ENCODE measurements at places on chromosomes 5 and 9.

- no peak for DNase-seq
Measured at GRCh38 chr5:92527311-92528078, 1053.5 kb downstream of the NR2F1-AS1 start.

- no peak for DNase-seq
Measured at GRCh38 chr5:135186662-135187522, 152.9 kb upstream of the PITX1 start.

- DNase-seq = no peak
Measured at GRCh38 chr5:141211-141610, 49.2 kb downstream of the PLEKHG4B start.

DNA sequence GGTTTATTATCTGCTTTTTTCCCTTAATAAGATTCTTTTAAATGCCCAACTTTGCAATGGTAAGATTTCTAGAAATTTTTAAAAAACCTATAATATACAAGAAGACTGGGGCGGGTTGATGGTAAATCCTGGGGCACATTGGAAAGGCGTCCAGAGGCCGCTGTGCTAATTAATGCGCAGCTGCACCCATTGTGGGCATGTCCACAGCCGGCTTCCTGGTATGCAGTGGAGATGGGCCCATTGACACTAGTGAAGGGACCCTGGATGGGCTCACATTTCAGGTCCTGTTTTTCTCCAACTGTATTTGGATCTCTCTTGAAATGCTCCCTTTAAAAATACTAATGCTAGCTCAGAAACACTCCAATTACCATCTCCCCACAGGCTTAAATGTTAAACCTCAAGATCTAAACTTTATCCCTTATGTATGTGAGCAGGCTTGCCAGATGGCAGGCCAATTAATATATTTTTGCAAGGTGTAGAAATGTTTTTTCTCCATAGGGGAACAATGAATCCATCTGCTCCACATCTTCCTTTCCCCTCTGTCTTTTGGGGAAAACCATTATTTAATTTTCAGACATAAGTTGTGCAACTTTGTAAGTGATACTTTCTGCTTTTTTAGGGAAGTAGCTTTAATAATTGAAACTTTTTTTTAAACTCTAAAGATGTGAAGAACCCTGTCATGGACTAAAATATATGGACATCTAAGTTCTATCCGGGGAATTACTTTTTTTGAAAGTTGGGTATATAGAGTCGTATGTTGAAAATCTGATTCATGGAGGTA lies 177.3 kb downstream of the CD180 start:
- DNase-seq = no peak

DNA sequence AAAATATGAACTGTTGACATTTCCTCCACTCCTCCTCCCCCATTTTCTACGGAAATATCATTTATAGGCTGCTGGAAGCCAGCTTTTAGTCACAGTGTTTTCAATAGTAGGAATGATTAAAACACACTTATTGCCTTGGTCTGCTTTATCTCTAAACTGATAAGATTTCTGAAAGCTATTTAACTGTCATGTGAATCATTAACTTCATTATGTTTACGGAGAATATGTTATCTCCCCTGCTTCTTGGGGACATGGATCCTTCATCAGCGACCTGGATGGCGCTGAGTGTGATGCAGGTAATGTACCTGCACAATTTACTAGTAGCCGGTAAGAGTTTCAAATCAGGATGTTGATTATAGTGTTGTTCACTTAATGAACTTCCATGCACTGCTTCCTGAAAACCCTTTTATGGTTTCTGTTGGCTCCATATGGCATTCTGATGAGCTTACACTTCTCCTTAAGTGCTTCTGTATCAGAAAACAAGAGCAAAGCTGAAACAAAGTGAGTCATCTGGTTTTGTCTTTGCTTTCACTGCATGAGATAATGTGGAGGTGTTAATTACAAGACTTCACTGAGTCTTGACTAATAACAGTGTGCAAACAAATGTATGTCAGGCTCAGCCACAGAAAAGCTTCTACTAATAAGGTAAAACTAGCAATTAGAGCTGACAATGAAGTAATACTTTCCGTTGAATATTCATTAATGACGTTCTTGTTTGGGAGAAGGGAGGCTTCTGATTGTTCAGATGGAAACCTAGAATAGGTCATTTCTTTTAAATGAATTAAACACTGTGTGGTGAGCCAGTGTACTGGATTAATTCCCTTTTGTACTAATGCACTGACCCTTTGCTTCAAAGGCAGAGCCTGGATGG lies 162.4 kb upstream of the ZNF608 start:
- no peak for DNase-seq

DNA sequence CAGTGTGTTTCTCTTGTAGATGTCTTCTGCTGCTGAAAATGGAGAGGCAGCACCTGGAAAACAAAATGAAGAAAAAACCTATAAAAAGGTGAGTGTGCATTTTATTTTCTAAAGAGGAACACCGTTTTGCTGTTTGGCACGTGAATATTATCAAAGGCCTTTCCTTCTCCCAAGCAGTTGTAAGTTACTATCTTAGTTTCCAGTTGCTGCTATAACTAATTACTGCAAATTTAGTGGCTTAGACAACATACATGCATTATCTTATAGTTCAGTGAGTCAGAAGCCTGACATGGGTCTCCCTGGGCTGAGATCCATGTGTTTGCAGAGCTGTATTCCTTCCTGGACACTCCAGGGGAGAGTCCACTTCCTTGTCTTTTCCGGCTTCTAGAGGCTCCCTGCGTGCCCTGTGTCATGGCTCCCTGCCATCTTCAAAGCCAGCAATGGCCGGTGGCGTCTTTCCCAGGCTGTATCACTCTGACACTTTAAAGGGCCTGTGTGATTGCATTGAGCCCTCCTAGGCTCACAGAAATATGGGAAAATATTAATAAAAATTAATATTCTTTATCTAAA lies 117.6 kb downstream of the PIP5K1B start:
- no peak for DNase-seq

- no peak for DNase-seq
Measured at GRCh38 chr5:35407697-35408096, 177.4 kb upstream of the PRLR start.

GRCh38 chr5:15821506-15821905 lies 321.5 kb downstream of the FBXL7 start:
- no peak for DNase-seq

- DNase-seq = no peak
Measured at GRCh38 chr9:118640836-118641560, 728.2 kb downstream of the BRINP1 start.

DNA sequence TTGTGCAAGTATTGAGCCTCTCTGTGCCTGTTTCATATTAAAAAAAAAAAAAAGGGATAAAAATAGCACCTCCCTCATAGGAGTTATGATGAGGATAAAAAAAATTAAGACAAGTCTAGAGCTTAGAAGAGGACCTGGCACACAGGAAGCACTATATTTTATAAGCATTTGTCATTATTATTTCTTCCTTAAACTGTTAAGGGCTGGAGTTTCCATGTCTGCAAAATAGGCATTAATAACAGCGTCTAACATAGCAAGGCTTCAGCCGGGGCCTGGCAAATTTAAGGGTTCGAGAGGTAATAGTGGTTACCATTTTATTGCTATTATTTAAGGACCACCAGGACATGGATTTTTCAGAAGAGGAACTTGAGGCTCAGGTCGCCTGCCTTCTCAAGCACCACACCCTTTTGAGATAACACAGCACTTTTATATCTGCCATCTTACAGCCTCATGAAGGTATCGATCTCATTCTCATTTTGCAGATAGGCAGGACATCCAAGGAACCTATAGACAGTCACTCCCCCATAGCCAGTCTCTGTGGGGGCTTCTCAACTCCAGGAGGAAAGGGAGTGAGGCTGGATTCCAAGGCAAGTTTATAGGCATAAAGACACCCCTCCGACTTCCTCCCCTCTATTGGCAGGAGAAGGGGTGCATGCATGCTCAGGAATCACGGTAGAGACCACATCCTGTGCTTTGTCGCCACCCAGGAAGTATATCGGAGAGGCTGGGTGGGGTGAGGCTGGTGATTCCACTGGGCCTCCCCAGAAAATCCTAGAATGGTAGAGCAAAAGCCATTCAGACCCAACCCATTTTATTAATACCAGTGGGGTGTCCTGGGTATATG lies 2.4 kb downstream of the ANXA6 start:
- no peak for DNase-seq

GRCh38 chr5:10788358-10788757 lies 27.3 kb upstream of the DAP start:
- no peak for DNase-seq

DNA sequence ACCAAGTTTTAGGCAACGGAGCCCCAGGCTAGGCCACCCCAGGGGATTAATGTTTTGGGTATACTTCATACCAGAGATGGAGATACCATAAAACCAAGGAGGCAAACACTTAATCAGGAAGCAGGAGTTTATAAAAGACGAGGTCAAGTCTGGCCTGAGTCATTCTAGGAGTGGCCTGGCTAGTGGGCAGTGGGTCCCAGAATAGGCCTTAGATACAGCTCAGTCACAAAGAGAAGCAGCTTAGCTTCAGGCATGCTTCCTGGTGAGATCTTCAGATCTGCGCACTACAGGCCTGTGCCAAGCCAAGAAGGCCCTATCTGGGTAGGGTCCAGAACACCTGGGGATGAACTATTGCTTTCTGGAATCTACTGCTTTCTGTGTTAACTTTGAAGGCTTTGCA lies 20.6 kb upstream of the NR5A1 start:
- no peak for DNase-seq

DNA sequence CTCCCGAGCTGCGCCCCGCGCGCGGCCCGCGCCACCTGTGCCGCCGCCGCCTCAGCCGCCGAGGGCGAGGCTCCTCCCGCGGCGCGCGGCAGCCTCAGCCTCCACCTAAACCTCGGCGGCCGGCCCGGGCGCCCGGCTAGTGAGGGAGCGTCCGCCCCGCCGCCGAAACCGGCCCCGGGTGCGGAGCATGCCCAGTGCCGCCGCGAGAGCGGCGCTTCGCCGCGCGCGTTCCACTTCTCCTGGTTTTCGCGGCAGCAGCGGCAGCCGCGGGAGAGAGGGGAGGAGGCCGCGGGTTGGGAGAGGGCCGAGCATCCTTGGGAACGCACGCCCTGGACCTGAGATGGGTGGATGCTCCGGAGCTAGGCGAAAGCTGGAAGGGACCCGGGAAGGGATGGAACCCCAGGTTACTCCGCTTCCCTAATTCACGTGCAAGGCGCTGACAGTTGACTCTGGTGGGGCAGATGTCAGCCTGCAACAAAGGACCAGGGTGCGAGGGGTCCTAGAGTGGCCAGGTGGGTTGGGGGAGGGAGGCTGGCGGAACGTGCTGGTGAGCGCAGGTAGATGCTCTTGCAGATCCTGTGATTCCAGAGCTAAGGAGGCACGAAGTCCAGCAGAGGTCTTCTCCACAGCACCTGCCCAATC lies at the start of gene CTNND2:
Gene CTNND2 (minus strand): TSS at position 182 of the 642 bp plus-strand sequence. CDS start 593 bp downstream, outside the sequence.
- DNase-seq = no peak

- DNase-seq = no peak
Measured at GRCh38 chr5:39606591-39606990, 181.8 kb upstream of the DAB2 start.

GRCh38 chr5:93794954-93795353 lies 53.6 kb upstream of the POU5F2 start:
- no peak for DNase-seq

DNA sequence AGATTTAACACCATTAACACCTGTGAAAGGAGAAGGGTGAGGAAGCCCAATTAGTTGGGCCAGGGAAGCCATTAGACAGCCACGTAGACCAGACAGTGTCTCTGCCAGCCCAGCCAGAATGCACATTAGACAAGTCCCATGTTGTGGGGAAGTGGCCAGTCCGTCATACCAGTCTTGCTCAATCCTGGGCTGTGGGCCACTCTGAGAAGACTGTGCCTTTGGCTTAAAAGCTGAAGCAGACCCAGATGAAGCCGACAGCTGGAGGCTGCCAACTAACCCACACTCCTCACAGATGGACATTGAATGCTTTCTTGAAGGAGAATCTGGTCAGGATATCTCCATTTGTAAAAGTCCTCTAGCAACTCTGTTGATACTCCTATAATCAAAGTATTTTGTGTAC lies 128.5 kb downstream of the CHSY3 start:
- DNase-seq = no peak

GRCh38 chr9:92760494-92760893 lies 4.1 kb downstream of the BICD2 start:
- DNase-seq = no peak

DNA sequence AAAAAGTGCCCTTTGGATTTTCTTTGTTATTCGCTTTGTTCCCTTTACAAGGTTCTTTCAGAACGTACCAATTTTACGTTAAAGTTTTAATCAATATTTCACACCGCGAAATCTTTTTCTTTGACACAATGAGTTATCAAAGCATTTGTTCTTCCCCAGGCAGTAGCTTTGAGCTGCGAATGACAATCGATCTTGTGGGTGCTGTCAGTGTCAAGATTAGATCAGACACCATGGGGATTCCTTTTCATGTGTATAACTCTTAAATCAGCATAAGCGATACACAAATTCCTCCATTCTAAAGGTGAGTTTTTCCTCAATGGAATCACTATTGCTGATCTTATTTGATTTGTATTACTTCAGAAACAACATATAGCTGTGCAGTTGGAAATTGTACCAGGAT lies 145.5 kb downstream of the ST8SIA4 start:
- no peak for DNase-seq

DNA sequence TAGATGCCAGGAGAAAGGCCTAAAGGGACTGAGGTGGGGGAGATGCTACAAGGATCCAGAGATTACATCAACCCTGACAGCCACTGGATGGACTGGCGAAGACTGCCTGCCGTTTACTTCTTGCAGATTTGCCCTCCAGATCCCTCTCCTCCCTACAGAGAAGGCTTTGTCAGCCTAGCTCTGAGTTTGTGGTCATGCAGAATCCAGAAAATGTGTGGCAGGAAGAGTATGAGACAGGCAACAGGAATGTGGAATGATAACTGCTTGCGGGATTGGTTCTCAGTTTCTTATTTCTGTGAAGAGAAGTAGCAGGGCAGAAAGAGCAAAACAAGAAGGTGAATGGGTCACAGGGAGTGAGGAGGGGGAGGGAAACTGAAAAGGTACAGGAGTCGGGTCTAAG lies 129.6 kb downstream of the TLE1 start:
- DNase-seq = no peak

GRCh38 chr9:97847474-97848214 lies 5.4 kb upstream of the FOXE1 start:
- no peak for DNase-seq

DNA sequence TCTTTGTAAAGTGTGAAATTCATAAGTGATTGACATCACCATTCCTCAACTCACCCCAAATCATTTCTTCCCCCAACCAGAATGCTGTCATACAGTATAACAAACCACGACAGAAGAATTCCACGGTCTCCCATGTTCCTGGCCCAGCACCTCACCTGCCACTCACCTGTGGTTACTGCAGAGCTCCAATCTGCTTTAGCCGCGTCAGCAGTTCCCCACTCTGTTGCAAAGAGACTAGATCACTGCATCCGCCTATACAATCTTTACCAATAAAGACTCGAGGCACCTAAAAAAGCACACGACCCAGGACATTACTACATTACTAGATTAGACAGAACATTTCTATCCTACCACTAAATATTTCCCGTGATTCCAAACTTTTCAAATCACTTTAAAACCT lies 6.2 kb downstream of the GLRX start:
- no peak for DNase-seq

GRCh38 chr5:92332039-92332438 lies 948.9 kb upstream of the ARRDC3 start:
- no peak for DNase-seq

DNA sequence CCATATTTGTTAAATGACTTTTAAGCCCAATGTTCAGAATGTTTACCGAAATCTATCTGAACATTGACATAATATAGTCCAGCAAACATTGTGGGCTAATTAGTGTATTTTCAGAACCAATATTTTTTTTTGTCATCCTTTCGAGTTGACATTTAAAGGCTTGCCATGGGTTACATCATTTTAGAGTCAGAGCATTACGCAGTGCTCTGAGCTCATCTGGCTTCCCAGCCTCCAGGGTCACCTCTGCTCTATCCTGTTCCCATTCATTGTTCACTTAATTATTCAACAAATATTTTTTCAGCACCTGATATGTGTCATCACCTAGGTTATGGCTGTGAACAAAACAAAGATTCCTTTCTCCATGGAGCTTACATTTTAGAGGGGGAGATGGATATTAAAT lies 80.2 kb downstream of the SREK1 start:
- no peak for DNase-seq

Measured in RWPE2 (cell line).